Stimulated activated CD4-positive, alpha-beta T cell treated with anti-CD3 and anti-CD28 coated beads, Interleukin-15, amount 100 ng/mL, for 1 hour (primary cell): ENCODE measurements at places on chromosomes 12 and 14.

DNA sequence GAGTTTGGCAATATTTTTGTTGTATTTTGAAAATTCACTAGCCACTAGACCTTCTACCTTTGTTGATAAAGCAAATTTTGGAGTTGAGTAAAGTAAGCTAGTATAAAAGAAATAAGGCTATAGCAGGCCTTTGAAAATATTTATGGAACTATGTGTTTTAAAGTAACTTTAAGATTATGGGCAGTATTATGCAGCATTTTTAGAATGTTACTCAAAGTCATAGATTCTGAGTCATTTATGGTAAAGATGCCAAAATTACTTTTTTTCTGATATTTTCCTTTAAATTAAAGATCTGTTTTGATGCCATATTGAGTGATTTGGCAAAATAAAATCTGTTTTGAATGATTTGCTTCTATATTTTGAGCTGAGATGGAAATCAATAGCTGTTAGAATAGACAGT, 57.2 kb downstream of the SYNE2 start:
- DNase-seq, result no peak

GRCh38 chr14:28676479-28676878, 90.1 kb upstream of the FOXG1 start:
- DNase-seq, result no peak

DNA sequence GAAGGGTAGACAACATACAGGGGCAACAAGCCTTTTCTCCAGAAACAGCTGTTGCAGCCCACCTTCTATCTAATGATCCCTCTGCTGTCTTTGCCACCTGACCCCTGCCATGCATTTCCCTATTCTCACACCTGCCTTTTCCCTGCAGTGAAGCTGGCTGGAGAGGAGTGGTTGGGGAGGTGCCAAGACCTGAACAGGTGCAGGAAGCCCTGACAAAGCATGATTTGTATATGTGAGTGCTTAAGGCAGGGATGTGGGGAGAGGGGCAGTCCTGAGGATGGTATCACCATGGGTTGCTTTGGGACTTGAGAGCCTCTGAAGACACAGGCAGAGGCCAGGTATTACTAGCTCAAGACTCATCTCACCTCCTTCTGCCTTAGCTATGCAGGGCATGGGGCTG, 2.9 kb upstream of the PFDN5 start:
- DNase-seq, result no peak

- DNase-seq, result no peak
Observed at GRCh38 chr14:68409387-68409786, 383.5 kb downstream of the ZFP36L1 start.

DNA sequence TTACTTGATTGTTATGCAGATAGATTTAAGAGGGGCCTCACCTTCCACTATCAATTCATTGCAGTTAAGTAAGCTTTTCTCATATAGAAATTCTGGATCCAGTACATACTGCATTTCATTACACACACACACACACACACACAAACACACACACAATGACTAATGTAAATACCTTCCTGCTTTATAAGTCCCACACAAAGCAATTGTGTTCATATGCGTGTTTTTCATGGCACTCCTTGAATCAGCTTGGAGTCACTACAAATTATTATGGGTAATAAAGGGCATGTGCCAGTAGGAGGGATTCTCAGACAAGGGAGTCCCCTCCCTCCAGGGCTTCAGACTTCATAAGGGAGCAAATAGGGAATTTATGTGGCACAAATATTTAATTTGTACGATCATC, 4.5 kb downstream of the MIPOL1 start:
- no peak for DNase-seq

- no peak for DNase-seq
Observed at GRCh38 chr14:51131516-51131915, 36.6 kb upstream of the TRIM9 start.

- DNase-seq, result no peak
Observed at GRCh38 chr12:77625441-77625840, 205.3 kb upstream of the NAV3 start.

DNA sequence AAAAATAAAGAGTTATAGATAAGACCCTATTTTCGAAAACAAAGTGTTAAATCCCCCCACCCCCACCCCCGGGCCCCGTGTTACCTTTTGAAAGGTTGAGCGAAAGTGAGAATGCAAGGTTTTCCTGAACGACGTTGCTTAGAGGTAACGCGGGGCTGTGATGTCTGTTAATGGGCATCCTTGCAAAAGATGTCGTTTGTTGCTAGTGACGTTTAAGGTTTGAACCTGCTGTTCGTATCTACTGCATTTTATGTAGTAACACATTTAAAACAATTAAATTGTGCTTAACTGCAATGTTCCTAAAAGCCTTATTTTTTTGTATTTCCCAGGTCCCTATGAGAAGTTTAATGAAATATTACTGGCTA, 1.2 kb downstream of the CPSF6 start:
- DNase-seq, result no peak

DNA sequence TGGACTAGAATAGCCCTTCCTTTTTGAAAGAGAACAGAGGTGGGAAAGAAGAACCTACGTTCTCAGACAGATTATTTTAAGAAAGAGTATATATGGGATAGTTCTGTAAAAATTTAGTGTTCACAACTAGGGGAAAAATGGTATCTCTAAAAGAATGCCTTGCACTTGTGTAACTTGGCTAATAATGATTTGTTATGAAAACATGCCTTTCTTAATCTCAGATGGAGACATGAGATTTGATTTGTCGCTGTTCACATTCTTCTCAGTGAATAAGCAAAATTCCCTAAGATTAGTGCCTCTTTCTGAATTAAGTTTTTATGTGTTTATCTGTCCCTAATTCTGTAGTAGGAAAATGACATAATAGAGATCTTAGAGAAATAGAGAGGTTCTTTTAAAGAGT, 100.8 kb downstream of the USP15 start:
- DNase-seq, result no peak

- DNase-seq, result no peak
Observed at GRCh38 chr12:31234053-31234840, 91.7 kb downstream of the SINHCAF start.

DNA sequence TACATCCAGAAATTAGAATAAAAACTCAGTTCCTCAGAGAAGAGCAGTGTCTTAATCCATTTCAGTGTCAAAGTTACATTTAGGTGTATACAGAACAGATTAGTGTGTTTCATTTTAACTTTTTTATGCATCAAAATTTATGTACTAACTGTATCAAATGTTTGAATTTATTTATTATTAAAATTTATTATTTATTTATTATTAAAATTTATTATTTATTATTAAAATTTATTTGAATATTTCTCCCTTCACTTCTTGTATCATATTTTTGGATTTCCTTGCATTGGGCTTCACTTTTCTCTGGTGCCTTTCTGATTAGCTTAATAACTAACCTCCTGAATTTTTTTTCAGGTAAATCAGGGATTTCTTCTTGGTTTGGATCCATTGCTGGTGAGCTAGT, 2.3 kb upstream of the TAS2R14 start:
- DNase-seq, result no peak

DNA sequence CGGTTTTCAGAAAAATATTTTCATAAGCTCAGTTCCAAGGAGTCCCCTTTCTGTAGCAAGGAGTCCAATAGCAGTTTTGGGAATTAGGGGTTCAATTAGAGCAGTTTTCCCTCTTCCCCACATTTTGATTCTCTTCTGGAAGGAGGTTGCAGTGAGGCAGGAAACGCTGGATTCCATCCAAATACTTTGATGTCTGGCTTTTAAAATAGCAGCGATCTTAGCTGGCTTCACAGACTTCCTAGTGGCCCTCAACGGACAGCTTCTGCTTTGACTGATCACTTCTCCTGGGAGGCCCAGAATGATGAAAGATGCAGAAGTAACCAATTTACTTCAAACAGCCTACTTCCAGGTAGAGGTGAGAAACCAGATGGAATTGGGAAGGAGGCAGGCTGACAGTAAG, 63.1 kb downstream of the C12orf75 start:
- no peak for DNase-seq

GRCh38 chr12:131473261-131473660, 237.6 kb upstream of the SFSWAP start:
- DNase-seq, result no peak

DNA sequence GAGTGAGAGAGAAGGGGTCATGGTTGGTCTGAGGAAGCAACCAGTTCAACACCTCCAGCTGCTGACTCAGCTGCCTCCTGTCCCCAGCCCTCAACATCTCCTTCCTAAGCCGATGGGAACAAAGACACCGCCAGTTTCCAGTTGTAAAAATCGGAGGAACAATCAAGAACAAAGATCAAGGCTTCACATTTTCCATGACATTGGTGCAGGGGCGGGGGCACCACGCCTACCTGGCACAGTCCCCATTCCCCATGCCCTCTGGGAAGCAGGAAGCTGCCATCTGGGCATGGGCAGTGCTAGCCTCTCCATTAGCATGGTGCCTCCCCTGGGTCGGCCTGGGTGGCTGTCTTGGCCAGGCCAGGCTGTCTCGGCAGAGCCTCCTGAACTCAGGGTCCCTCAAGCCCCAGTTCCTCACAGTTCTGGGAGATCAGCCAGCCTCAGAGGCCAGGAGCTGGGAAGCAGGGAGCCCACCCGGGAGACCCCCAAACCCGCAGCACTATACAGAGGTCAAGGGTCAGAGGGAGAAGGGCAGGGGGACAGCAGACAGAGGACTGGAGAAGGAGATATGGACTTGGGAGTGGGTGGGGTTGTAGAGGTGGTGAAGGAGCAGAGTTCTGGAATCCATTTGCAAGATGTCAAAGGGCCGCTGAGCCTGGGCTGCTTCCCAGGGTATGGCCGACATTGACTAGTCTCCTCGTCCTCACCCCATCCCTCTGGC, 19.6 kb upstream of the TMEM106C start:
- no peak for DNase-seq

DNA sequence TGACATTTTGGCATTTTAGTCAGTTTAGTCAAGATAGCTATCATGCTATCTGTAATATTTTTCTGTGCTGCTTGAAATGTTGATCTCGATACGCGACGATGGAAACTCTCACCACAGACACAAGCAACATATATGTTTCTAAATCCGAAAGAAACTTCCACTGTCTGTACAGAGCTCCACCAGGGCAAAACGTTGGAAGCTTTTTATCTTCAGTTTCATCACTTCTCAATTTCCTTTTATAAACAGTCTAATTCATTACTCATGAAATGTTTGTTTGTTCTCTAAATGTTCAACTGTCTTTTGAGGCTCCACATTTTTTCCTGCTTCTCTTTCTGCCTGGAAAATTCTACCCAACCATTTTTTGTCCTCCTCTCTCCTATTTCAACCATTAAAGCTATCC, 737.6 kb downstream of the SLC16A7 start:
- no peak for DNase-seq

GRCh38 chr12:13465635-13466034, 269.1 kb downstream of the EMP1 start:
- DNase-seq, result no peak

GRCh38 chr12:3071107-3071506, 6.1 kb upstream of the TSPAN9 start:
- DNase-seq, result no peak

GRCh38 chr14:105135700-105136395, 32.7 kb downstream of the JAG2 start:
- no peak for DNase-seq

GRCh38 chr14:74618078-74618952, 6.3 kb upstream of the LTBP2 start:
- peak; percentile 26 for DNase-seq

- no peak for DNase-seq
Observed at GRCh38 chr14:99081880-99082279, 190.1 kb downstream of the BCL11B start.

GRCh38 chr12:108295641-108296040, 43.5 kb downstream of the CMKLR1 start:
- DNase-seq, result no peak

GRCh38 chr12:53575502-53576249, 50.5 kb downstream of the ATF7 start:
- DNase-seq, result no peak

DNA sequence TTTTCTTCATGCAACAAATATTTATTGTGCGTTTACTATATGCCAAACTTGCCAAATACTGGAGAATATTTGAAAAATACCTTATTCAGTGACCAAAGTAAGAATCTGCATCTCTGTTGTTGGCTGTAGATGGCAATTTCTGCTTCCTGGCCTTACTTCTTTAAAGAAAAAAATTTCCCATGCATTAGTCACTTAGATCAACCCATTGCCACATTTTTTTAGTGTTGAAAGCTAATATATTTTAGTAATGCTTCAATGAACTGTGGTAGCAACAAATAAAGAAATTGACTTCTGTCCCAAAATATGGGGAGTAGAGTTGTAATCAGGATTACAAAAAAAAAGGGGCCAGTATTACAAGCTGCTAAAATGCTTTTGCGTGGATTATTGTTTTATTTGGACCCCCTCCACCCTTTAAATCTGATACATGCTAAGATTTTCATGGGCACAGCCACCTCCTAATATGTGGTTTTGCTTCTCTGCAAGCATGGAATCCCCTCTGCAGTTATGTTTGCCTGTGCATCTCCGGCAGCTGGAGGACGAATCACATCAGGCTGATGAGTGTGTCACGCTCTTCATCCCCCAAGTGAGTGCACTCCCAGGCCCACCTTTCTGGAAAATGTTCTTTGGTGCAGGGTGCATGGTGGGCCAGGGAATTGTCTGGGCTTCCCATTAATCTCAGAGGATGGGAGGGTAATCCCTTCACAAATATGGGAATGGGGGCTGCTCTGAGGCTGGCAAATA, 38.1 kb upstream of the PTCSC3 start:
- no peak for DNase-seq

- no peak for DNase-seq
Observed at GRCh38 chr12:108004319-108004718, 124.8 kb upstream of the WSCD2 start.

- DNase-seq, result no peak
Observed at GRCh38 chr12:34108405-34108803, 86.1 kb downstream of the ALG10 start.
